Fibroblast of pulmonary artery (primary cell): ENCODE measurements at places on chromosomes 2 and 18.

GRCh38 chr18:48947092-48947491 lies 3.7 kb downstream of the SMAD7 start:
- DNase-seq = peak; percentile 24

- peak; percentile 82 for DNase-seq
Measured at GRCh38 chr18:59917422-59917821, 17.6 kb downstream of the PMAIP1 start.

DNA sequence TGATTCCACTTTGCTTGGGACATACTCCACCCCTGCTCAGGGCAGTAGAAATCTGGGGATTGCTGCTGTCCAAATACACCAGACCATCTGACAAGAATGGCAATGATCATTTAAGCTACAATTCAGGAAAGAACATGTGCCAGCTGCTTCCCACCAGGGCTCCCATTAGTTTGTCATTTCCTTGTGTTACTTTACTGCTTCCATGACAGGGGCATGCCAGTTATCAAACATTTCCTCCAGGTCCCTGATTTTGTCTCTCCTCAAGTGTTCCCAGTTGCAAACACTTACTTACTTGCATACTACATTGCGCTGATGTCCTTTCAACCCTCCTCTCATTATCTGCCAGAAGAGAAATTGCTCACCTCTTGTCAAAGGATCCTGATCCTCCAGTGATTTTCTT lies 474.5 kb upstream of the DCC start:
- no peak for DNase-seq

DNA sequence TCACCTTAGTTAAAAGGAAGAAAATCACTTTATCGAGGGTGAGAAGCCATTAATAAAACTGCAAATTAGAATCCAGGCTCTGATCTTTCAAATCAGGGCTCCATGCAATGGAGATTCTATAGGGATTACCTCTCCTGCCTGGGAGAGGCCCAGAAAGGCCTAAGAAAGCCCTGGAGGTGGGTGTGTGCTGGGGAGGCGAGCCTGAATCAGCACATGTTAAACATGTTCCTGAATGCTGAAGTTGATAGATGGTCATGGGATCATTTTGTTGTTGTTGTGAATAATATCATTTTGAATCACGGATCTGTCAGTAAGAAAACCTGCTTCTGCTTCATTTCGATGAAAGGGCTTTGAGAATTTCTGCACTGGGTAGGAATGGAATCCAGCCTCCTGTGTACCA lies 254.3 kb downstream of the ACKR3 start:
- no peak for DNase-seq

DNA sequence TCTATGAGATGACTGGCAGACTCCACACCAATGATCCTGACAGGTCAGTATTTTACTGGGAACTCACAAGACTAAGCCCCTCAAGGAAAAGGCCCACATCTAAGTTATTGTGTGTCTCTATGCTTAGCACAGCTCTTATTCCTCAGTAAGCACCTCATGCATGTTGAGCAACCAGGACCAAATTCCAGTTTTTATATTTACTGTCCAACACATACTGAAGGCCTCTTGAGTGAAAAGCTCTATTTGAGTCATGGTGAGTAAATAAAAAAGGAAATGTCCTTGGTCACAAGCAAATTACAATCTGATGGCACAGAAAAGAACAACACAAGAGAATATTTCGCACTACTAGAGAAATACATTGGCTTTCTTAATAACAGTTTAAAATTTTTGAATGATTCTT lies 87.9 kb upstream of the ETAA1 start:
- peak; percentile 31 for DNase-seq

GRCh38 chr2:156538083-156538504 lies 101.9 kb downstream of the GPD2 start:
- DNase-seq = no peak

DNA sequence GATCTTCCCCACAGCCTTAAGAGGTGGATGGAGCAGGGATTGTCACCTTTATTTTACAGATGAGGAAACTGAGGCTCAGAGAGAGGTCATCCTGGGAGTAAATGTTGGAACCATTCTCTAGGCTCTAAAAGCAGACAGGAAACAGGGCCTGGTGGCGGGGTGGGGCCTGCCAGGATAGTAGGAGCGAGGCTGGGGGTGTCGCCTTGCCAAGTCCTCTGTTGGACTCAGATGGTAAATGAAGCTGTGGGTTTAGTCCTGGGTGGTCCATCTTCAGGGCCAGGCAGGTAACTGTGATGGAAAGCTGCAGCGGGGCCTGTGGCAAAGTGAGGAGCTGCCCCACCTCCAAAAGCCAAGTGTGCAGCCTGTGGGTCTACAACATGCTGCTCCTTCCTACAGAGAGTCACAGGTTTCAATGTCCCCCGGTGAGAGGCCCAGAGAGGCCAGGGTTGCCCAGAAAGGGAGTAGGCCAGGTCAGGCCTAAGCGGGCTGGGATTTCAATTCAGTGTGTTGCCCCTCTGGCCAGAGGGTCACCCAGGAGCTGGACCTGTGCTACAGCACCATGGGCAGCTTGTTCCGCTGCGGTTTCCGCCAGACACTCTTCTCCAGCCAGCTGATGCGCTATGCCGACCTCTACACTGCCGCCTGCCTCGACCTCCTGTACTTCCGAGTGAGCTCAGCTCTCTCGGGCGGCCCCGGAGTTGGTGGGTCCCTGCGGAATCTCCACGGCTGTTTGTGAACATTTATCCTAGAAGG lies 6.6 kb downstream of the NT5DC4 start:
- DNase-seq = no peak

- no peak for DNase-seq
Measured at GRCh38 chr2:239201884-239202283, 198.9 kb downstream of the HDAC4 start.

DNA sequence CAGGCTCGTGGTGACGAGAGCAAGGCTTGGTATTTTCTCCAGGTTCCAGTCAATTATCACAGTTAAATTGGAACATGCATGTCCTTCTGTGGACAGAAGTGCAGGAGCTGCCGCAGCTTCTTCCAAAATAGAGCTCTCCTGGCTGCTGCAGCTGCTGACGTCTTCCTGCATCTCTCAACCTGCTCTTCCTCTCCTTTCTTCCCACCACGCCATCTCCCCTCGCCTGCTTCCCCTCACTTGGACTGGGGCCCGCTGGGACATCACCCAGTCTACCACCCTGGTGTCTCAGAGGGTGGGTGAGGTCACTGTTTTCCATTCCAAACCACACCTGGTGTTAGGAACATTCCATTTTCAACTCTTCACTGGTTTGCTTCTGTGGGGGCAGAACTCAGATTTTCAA lies 41.4 kb downstream of the SPP2 start:
- DNase-seq = no peak

GRCh38 chr2:23708771-23709170 lies 218.2 kb downstream of the ATAD2B start:
- DNase-seq = no peak

- DNase-seq = no peak
Measured at GRCh38 chr2:44246840-44247369, 28.4 kb upstream of the SLC3A1 start.

GRCh38 chr2:112949456-112949855 lies 28.4 kb upstream of the IL36G start:
- DNase-seq = no peak

- DNase-seq = no peak
Measured at GRCh38 chr18:27685091-27685490, 491.8 kb downstream of the CDH2 start.
